ENCODE measurements at places on chromosomes 11 and 22.

DNA sequence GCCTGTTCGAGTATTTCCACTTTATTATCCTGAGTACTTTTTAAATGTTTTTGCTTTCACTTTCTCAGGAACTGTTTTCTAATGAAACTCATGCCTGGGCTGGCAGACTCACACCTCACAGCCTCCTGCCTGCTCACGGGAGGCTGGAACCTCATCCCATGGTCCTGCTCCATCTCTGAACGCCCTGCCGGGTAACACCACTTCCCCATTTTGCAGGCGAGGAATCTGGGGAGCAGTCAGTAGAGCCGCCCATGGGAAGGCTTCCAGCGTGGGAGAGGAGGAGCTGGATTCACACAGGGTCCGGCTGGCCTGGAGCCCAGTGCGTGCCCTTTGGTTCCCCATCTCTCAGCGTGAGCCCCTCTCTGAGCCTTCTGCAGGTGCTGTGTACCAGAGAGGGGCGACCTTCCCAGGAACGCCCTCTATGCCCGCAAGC is 53.6 kb downstream of the SCUBE1 start:
- H3K27me3 ChIP-seq = no peaks in the 10 kb centered on the region
- H3K4me3 ChIP-seq = peak overlapping the region; percentile 20
- H3K27ac ChIP-seq = peak overlapping the region; percentile 56
- H3K4me1 ChIP-seq = peaks cover 14% of the 10 kb centered on the region
- peak; percentile 32 for DNase-seq
- H3K36me3 ChIP-seq = no peaks in the 10 kb centered on the region

- no peak for DNase-seq
- H3K4me1 ChIP-seq = peaks cover 29% of the 10 kb centered on the region
- no peak overlapping the region for H3K4me3 ChIP-seq
- H3K36me3 ChIP-seq = no peaks in the 10 kb centered on the region
- peaks cover 36% of the 10 kb centered on the region for H3K27me3 ChIP-seq
Measured at GRCh38 chr22:44758344-44758973, 6.1 kb downstream of the ARHGAP8 start.

- H3K4me3 ChIP-seq = no peak overlapping the region
- no peaks in the 10 kb centered on the region for H3K27me3 ChIP-seq
- no peak overlapping the region for H3K27ac ChIP-seq
- peaks cover 51% of the 10 kb centered on the region for H3K36me3 ChIP-seq
- DNase-seq = no peak
Measured at GRCh38 chr22:19376971-19377370, 54.6 kb downstream of the HIRA start.

GRCh38 chr11:130514316-130514715 is 65.9 kb downstream of the ADAMTS15 start:
- peaks cover 21% of the 10 kb centered on the region for H3K4me1 ChIP-seq
- H3K36me3 ChIP-seq = no peaks in the 10 kb centered on the region
- H3K27me3 ChIP-seq = no peaks in the 10 kb centered on the region

DNA sequence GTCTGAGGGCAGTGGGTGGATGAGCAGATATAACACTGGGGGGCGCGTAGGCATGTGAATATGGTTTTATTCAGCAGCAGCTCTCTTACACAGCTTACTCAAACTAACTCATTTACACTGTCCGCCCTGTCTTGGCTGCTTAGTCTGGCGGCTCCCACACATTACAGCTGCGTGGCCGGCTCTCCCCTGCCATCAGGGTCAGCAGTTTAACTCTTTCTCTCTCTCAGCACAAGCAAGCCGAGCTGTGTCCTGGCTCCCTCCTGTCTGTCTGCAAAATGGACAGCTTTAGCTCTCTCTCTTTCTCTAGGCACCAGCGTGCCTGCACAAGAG is 1310.1 kb upstream of the RAG2 start:
- H3K36me3 ChIP-seq = no peaks in the 10 kb centered on the region
- no peaks in the 10 kb centered on the region for H3K27me3 ChIP-seq
- H3K4me3 ChIP-seq = no peak overlapping the region
- no peak overlapping the region for H3K27ac ChIP-seq
- H3K4me1 ChIP-seq = no peaks in the 10 kb centered on the region

Data from stomach (tissue), 19 donors.